ENCODE measurements at places on chromosomes 2 and 18. TPM values are rescaled to one million over a fixed set of nuclear protein-coding genes. Genes with fewer than 3 reads are reported as not detected.

GRCh38 chr2:152134488-152135280 lies 35.8 kb upstream of the CACNB4 start:
- no peaks in the 10 kb centered on the region for H3K4me1 ChIP-seq
- H3K36me3 ChIP-seq, result peaks cover 9% of the 10 kb centered on the region
- no peak overlapping the region for H3K4me3 ChIP-seq
- no peak for DNase-seq
- no peak overlapping the region for H3K27ac ChIP-seq

DNA sequence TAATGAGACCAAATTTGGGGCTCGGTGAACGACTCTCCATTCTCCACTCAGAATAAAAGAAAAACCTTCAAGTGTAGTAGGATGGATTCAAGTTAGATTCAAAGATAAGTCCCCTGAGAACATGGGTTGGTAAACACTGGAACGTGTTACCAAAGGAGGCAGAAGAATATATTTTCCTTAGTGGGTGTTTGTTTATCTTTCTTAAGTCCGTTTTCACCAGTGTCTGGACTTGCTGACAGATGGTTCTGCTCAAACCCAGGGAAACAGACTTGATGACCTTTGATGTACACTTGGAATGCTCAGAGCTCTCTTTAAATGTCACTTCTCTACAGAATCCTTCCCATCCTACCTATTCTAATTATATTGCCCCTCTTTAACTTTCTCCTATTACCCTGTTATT lies 310.3 kb upstream of the ZNF521 start:
- H3K36me3 ChIP-seq, result no peaks in the 10 kb centered on the region
- no peak for DNase-seq
- no peaks in the 10 kb centered on the region for H3K27me3 ChIP-seq
- H3K27ac ChIP-seq, result no peak overlapping the region
- no peak overlapping the region for H3K4me3 ChIP-seq

The SMARCAL1 gene
- 9.0 TPM for total RNA-seq

- H3K27ac ChIP-seq, result no peak overlapping the region
- peaks cover 35% of the 10 kb centered on the region for H3K27me3 ChIP-seq
- DNase-seq, result peak; percentile 46
- H3K4me3 ChIP-seq, result peak overlapping the region; percentile 72
- H3K4me1 ChIP-seq, result peaks cover 23% of the 10 kb centered on the region
Measured at GRCh38 chr2:212535996-212536816, 2.4 kb downstream of the ERBB4 start.

GRCh38 chr2:70831861-70832260 lies 3.8 kb downstream of the CD207 start:
- H3K36me3 ChIP-seq, result no peaks in the 10 kb centered on the region
- no peak overlapping the region for H3K4me3 ChIP-seq
- peaks cover 17% of the 10 kb centered on the region for H3K4me1 ChIP-seq
- no peak overlapping the region for H3K27ac ChIP-seq
- DNase-seq, result no peak
- H3K27me3 ChIP-seq, result peaks cover 7% of the 10 kb centered on the region

DNA sequence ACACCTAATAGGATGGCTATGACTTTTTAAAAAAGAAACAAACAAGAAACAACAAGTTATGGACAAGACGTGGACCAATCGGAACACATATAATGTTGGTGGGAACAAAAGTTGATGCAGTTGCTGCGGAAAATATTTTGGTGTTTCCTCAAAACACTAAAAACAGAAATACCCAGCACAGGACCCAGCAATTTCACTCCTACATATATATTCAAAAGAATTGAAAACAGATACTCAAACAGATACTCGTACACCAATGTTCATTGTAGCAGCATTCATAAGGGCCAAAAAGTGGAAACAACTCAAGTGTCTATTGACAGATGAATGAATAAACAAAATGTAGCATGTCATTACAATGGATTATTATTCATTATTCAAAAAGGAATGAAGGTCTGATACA lies 12.1 kb downstream of the CCDC141 start:
- H3K4me3 ChIP-seq, result no peak overlapping the region
- no peaks in the 10 kb centered on the region for H3K36me3 ChIP-seq
- no peak for DNase-seq

- DNase-seq, result no peak
- no peak overlapping the region for H3K27ac ChIP-seq
- H3K4me3 ChIP-seq, result no peak overlapping the region
- no peaks in the 10 kb centered on the region for H3K27me3 ChIP-seq
- H3K4me1 ChIP-seq, result no peaks in the 10 kb centered on the region
Measured at GRCh38 chr2:102399499-102400141, 23.3 kb upstream of the IL18RAP start.

DNA sequence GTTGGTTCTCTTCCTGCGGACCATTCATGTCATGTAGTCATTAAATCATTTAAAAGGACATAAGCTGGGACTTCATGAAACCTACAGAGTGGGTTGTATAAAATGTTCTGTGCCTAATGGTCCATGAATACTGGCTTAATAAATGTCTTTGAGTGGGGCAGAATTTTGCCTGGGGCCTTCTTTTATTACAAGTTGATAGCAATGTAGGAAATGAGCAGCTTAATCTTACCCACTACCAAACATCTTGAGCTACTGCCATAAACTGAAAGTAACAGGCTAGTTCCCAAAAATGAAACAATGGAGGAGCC lies 130.9 kb downstream of the TMEM17 start:
- no peak for DNase-seq
- H3K27ac ChIP-seq, result no peak overlapping the region
- peaks cover 3% of the 10 kb centered on the region for H3K4me1 ChIP-seq

- H3K4me1 ChIP-seq, result no peaks in the 10 kb centered on the region
- no peak overlapping the region for H3K27ac ChIP-seq
- peaks cover 2% of the 10 kb centered on the region for H3K27me3 ChIP-seq
- H3K36me3 ChIP-seq, result no peaks in the 10 kb centered on the region
- DNase-seq, result no peak
Measured at GRCh38 chr2:132562245-132562644, 107.8 kb downstream of the LYPD1 start.

GRCh38 chr2:226151157-226151556 lies 648.5 kb downstream of the IRS1 start:
- H3K36me3 ChIP-seq, result no peaks in the 10 kb centered on the region
- H3K4me1 ChIP-seq, result no peaks in the 10 kb centered on the region
- H3K27ac ChIP-seq, result no peak overlapping the region
- H3K27me3 ChIP-seq, result no peaks in the 10 kb centered on the region
- DNase-seq, result no peak
- H3K4me3 ChIP-seq, result no peak overlapping the region

- no peaks in the 10 kb centered on the region for H3K36me3 ChIP-seq
- DNase-seq, result no peak
- H3K27ac ChIP-seq, result no peak overlapping the region
- H3K4me3 ChIP-seq, result no peak overlapping the region
- peaks cover 3% of the 10 kb centered on the region for H3K27me3 ChIP-seq
- H3K4me1 ChIP-seq, result peaks cover 15% of the 10 kb centered on the region
Measured at GRCh38 chr2:11028407-11028916, 116.7 kb downstream of the KCNF1 start.

- H3K4me3 ChIP-seq, result no peak overlapping the region
- no peak for DNase-seq
- no peaks in the 10 kb centered on the region for H3K27me3 ChIP-seq
- H3K27ac ChIP-seq, result no peak overlapping the region
- no peaks in the 10 kb centered on the region for H3K4me1 ChIP-seq
Measured at GRCh38 chr2:201361078-201361733, 4.1 kb upstream of the FLACC1 start.

- no peak overlapping the region for H3K4me3 ChIP-seq
- H3K4me1 ChIP-seq, result no peaks in the 10 kb centered on the region
- no peak overlapping the region for H3K27ac ChIP-seq
- peak; percentile 61 for DNase-seq
Measured at GRCh38 chr2:172710584-172711047, 25.0 kb upstream of the RAPGEF4 start.

DNA sequence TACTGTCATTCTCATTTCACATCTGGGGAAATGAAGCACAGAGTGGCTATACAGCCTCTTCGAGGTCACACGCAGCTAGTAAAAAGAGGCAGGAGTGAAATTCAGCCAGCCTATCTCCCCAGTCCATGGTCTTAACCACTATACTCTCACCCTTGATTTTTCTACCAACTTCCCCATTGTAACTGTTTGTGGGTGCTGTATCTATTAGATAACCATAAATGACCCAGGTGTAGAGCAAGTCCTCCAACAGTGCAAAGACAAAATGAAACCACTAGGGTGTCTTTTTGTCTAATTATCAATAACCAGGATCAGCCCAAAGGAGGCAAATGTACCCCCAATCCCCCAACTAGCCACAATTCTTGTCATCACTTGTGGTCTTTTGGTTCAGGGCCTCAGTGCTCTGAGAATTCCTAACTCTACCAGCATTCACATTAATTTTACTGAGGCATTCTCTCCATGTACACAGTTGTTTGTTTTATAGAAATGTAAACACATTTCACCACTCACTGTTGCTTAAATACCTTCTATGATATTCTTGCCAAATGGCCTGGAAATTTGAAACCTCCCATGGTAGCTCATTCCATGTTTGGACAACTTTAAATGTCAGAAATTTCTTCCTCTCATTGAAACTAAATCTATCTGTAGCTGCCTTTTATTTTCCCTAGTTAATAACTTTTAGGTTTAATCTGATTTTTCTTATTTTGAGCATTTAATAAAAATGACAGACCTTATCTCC lies 58.7 kb downstream of the SLC40A1 start:
- no peak overlapping the region for H3K27ac ChIP-seq
- H3K27me3 ChIP-seq, result no peaks in the 10 kb centered on the region
- H3K4me3 ChIP-seq, result no peak overlapping the region

DNA sequence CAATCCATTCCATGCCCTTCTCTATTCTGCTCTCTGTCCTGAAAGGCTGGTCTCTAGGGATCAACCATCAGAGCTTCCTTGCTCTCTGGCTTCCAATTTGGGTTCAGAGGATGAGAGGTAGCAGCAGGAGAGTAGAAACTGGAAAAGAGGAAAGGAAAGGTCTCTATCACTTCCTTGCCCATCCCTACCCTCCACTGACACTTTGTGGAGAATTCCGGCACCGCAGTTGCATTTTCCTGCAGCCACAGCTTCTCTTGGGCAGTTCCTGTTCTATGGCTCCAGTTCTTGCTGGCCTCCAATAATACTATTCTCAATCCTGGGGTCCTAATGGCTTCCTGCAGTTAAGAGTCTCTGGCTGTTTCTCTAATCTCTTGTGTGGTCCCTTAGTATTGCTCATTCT lies 13.3 kb upstream of the IMPACT start:
- H3K27me3 ChIP-seq, result peaks cover 12% of the 10 kb centered on the region
- H3K36me3 ChIP-seq, result no peaks in the 10 kb centered on the region
- DNase-seq, result peak; percentile 36
- no peak overlapping the region for H3K4me3 ChIP-seq

GRCh38 chr2:33529771-33530481 lies 53.5 kb downstream of the RASGRP3 start:
- no peak overlapping the region for H3K4me3 ChIP-seq
- no peak overlapping the region for H3K27ac ChIP-seq

The LYG1 gene
- total RNA-seq, result 1.9 TPM

The TRIM43 gene
- total RNA-seq, result not detected

DNA sequence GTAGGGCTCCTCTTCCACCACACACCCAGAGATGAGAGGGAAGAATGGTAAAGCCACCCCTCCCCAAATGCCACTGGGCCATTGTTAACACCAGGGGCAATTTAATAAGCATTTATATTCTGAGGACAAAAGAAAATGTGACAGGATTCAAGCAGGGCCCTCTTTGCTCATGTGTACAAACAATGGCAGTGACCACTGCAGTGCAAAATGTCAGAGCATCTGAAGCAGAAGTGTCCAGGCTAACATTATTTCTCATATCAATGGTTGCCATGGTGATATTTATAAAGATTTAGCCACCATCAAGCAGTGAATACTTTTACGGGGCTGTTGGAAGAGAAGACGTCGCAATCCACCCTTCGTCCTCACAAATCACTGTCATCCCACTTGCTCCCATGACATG lies 10.8 kb upstream of the EPB41L3 start:
- DNase-seq, result no peak
- no peaks in the 10 kb centered on the region for H3K27me3 ChIP-seq

The SERPINB2 gene
- total RNA-seq, result 0.27 TPM

The MAP4K3 gene
- 43.2 TPM for total RNA-seq

DNA sequence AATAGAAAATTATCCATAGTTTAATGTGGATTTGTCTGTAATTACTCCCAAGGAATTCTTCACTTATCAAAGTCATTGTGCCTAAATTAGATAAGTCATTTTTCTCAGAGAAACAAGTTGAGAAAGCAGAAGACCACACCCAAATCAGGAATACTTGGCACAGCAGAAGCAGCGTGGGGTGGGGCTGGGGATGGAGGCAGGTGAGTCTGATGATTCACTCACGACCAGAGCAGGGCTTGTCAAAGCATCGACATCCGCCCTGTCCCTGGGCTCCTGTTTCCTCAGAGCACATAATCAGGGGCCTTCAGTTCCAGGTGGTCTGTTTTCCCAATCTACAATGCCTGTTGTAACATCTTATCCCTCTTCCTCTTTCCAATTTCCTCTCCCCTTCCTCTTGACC lies 31.5 kb upstream of the COLEC12 start:
- no peaks in the 10 kb centered on the region for H3K27me3 ChIP-seq
- no peaks in the 10 kb centered on the region for H3K36me3 ChIP-seq
- H3K27ac ChIP-seq, result no peak overlapping the region
- H3K4me3 ChIP-seq, result no peak overlapping the region
- DNase-seq, result no peak

The EFR3B gene
- 3.2 TPM for total RNA-seq
